Chondrocyte (in vitro differentiated cells): ENCODE measurements at places on chromosomes 3 and 15. TPM values are rescaled to one million over a fixed set of nuclear protein-coding genes. Genes with fewer than 3 reads are reported as not detected.
A peak's percentile ranks its signal among the peaks of the same experiment; 100 is the strongest.

DNA sequence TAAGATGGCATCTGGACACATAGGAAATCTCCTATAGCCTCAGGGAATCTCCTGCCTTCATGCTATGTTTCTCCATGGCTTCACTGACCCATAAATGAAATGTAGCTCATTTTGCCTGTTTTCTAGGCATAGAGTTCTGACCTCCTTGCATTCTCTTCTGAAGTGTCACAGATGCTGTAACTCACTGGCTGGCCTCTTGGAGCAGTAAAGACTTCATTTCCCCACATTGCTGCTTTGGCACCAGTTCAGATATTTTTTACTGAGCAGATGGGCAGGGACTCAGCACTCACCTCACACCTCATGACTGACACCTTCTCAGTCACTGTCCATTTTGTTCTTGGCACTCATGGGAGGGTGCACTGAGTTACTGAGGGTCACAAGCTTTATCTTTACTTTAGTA lies 286.7 kb upstream of the TGFBR2 start:
- peaks cover 19% of the 10 kb centered on the region for H3K4me1 ChIP-seq
- no peak overlapping the region for H3K4me3 ChIP-seq
- peaks cover 3% of the 10 kb centered on the region for H3K36me3 ChIP-seq
- H3K27ac ChIP-seq = no peak overlapping the region
- no peaks in the 10 kb centered on the region for H3K27me3 ChIP-seq

DNA sequence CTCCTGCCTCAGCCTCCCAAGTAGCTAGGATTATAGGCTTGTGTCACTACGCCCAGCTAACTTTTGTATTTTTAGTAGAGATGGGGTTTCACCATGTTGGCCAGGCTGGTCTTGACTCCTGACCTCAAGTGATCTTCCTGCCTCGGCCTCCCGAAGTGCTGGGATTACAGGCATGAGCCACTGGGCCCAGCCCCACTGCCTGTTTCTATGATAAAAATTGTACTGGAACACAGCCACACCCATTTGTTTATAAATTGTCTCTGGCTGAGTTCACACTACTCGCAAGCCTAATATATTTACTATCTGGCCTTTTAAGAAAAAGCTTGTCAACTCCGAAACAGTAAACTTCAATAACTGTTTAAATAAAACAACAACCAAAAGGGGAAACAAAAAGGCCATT lies 309.4 kb upstream of the WNT5A start:
- H3K4me3 ChIP-seq = no peak overlapping the region
- H3K36me3 ChIP-seq = peaks cover 3% of the 10 kb centered on the region
- H3K27ac ChIP-seq = no peak overlapping the region
- peaks cover 19% of the 10 kb centered on the region for H3K4me1 ChIP-seq

DNA sequence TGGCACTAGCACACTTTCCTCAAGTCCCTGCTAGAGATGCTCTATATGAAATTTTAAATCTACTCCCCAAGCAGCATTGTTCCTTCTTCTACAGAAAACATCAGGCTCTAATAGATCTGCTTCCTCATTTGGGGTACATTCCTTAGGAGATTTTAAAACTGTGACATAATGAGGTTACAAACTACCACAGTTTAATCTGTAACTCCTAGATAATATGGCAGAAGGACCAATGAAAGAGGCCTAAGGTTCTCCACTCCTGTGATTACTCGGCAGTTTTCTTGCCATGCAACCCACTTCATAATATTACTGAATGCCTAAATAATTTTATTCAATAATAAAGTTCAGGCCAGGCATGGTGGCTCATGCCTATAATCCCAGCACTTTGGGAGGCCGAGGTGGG lies 16.1 kb downstream of the ZNF106 start:
- H3K4me1 ChIP-seq = peaks cover 8% of the 10 kb centered on the region
- peak overlapping the region; percentile 65 for H3K27ac ChIP-seq
- H3K36me3 ChIP-seq = peaks cover 3% of the 10 kb centered on the region
- no peak for DNase-seq
- H3K4me3 ChIP-seq = no peak overlapping the region

GRCh38 chr3:188788621-188789081 lies 383.1 kb upstream of the TPRG1 start:
- DNase-seq = no peak
- no peaks in the 10 kb centered on the region for H3K27me3 ChIP-seq
- no peak overlapping the region for H3K27ac ChIP-seq
- H3K4me1 ChIP-seq = peaks cover 5% of the 10 kb centered on the region

GRCh38 chr15:68700455-68701123 lies 120.1 kb downstream of the ANP32A start:
- H3K4me3 ChIP-seq = peak overlapping the region; percentile 34
- peaks cover 27% of the 10 kb centered on the region for H3K36me3 ChIP-seq
- H3K27me3 ChIP-seq = no peaks in the 10 kb centered on the region
- peaks cover 40% of the 10 kb centered on the region for H3K4me1 ChIP-seq

- peaks cover 11% of the 10 kb centered on the region for H3K36me3 ChIP-seq
- H3K27ac ChIP-seq = no peak overlapping the region
- no peak for DNase-seq
- no peaks in the 10 kb centered on the region for H3K27me3 ChIP-seq
- H3K4me3 ChIP-seq = no peak overlapping the region
- no peaks in the 10 kb centered on the region for H3K4me1 ChIP-seq
These were observed 60.8 kb downstream of the RYK start for GRCh38 chr3:134189849-134190248.

GRCh38 chr15:93562395-93563123 lies 473.5 kb upstream of the RGMA start:
- DNase-seq = no peak
- H3K27ac ChIP-seq = no peak overlapping the region
- H3K36me3 ChIP-seq = no peaks in the 10 kb centered on the region
- H3K27me3 ChIP-seq = peaks cover 3% of the 10 kb centered on the region
- no peak overlapping the region for H3K4me3 ChIP-seq
- no peaks in the 10 kb centered on the region for H3K4me1 ChIP-seq

DNA sequence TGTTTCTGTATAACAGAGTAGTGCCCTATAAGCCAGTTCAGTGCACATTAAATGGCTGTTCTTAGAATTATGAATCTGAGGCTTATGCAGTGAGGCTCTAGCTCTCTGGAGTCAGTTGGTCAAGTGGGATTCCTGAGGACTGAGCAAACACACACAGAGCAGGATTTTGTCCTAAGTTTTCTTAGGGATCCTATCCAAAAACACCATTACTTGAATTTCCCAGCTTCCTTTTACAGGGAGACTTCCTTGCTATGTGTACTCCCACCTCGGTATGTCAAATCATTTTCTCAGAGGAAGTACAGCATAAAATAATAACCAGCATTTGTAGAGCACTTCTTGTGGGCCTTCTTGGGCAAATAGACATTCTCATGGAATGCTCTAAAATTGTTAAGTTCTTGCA lies 63.1 kb upstream of the GOLGA6B start:
- no peak overlapping the region for H3K4me3 ChIP-seq
- H3K36me3 ChIP-seq = peaks cover 5% of the 10 kb centered on the region
- no peak for DNase-seq
- peak overlapping the region; percentile 83 for H3K27ac ChIP-seq
- no peaks in the 10 kb centered on the region for H3K27me3 ChIP-seq
- peaks cover 21% of the 10 kb centered on the region for H3K4me1 ChIP-seq

DNA sequence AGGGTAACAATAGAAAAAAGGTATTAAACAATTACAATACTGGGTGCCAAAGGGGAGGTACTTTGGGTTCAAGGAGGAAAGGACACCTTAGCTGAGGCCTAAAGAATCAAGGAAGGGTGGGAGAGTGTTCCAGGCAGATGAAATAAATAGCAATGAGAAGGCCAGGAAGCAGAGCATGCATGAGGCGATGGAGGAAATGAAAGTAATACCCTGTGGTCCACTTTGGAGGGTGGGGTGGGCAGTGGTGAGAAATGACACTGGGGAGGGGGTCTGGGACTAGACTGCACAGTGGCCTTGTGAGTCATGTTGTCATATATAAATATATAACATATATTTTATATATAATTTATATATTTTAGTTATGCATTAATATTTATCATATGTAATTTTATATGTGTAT lies 55.9 kb downstream of the BHLHE40 start:
- no peaks in the 10 kb centered on the region for H3K27me3 ChIP-seq
- H3K36me3 ChIP-seq = no peaks in the 10 kb centered on the region
- no peak for DNase-seq
- H3K4me3 ChIP-seq = no peak overlapping the region
- no peaks in the 10 kb centered on the region for H3K4me1 ChIP-seq

GRCh38 chr3:61443886-61444285 lies 117.5 kb upstream of the PTPRG start:
- DNase-seq = no peak
- H3K36me3 ChIP-seq = no peaks in the 10 kb centered on the region
- H3K4me1 ChIP-seq = peaks cover 20% of the 10 kb centered on the region
- no peak overlapping the region for H3K27ac ChIP-seq
- H3K27me3 ChIP-seq = peaks cover 38% of the 10 kb centered on the region

GRCh38 chr3:53243165-53243564 lies 12.7 kb downstream of the TKT start:
- peaks cover 7% of the 10 kb centered on the region for H3K36me3 ChIP-seq
- no peaks in the 10 kb centered on the region for H3K27me3 ChIP-seq
- peak overlapping the region; percentile 89 for H3K27ac ChIP-seq

GRCh38 chr15:89112341-89112971 lies 24.2 kb downstream of the ABHD2 start:
- DNase-seq = no peak
- H3K27me3 ChIP-seq = no peaks in the 10 kb centered on the region
- H3K27ac ChIP-seq = peak overlapping the region; percentile 49
- H3K4me1 ChIP-seq = peaks cover 51% of the 10 kb centered on the region
- H3K4me3 ChIP-seq = no peak overlapping the region

DNA sequence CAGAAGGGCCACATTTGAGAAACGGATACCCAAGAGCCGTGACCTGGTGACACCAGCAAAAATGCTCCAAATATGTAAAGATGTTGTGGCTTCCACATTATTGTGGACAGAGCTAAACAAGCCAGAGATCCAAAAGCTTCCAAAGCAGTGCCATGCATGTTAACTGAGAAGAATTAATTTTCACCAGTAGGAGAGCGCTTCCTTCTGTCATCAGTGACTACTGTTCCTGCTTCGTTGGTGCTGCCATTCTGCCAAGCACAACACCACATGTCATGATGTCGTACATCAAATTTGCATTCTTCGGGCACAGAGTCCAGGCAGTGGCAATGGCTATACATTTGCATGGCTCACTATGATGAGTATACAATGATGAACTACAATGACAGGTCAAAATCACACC lies 19.1 kb upstream of the CHST2 start:
- H3K27me3 ChIP-seq = peaks cover 9% of the 10 kb centered on the region
- H3K4me3 ChIP-seq = no peak overlapping the region
- DNase-seq = no peak
- no peak overlapping the region for H3K27ac ChIP-seq
- H3K4me1 ChIP-seq = no peaks in the 10 kb centered on the region

GRCh38 chr15:80970018-80970657 lies 19.5 kb downstream of the MESD start:
- H3K36me3 ChIP-seq = peaks cover 3% of the 10 kb centered on the region
- H3K27me3 ChIP-seq = no peaks in the 10 kb centered on the region
- H3K27ac ChIP-seq = no peak overlapping the region
- DNase-seq = no peak

DNA sequence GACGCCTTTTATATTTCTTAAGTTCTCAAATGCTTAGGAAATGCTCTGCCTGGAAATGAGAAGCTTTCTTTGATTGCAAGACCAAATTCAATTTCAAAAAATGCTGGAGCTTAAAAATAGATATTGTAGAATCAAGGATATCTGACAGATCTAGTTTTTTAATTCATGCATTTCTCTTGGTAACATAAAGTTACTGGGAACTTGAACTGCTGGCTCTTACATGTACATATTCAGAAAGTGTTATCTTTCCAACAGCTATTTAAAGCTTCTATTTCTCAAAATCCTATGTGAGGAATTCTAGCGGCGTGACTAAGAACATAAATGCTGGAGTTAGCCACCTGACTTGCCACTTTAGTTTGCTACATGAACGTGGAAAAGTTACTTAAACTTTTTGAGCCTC lies 109.3 kb downstream of the C3orf38 start:
- no peak overlapping the region for H3K27ac ChIP-seq
- no peak for DNase-seq
- H3K4me1 ChIP-seq = no peaks in the 10 kb centered on the region
- peaks cover 17% of the 10 kb centered on the region for H3K27me3 ChIP-seq

- no peak for DNase-seq
- H3K4me3 ChIP-seq = no peak overlapping the region
- H3K27ac ChIP-seq = peak overlapping the region; percentile 76
- H3K27me3 ChIP-seq = peaks cover 23% of the 10 kb centered on the region
- no peaks in the 10 kb centered on the region for H3K36me3 ChIP-seq
These were observed 13.8 kb downstream of the WDR93 start for GRCh38 chr15:89704411-89704810.

DNA sequence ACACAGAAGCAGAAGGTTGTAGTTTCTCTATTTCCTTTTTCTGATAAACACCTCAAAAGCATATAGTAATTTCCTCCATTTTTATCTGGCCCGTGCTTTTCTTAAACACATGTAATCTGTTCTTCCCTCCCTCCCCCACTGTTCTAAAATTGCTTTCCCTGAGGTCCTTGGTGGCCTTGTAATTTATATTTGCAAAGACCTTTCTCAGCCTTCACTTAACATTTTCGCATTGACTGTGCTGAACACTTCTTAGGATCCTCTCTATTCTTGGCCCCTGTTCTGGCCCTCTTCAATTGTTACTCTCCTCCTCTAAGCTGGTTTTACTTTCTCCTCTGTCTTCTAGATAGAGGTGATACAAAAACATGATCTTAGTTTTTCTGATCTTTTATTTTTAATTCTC lies 28.3 kb downstream of the GAP43 start:
- H3K27me3 ChIP-seq = no peaks in the 10 kb centered on the region
- no peaks in the 10 kb centered on the region for H3K36me3 ChIP-seq
- H3K4me1 ChIP-seq = peaks cover 4% of the 10 kb centered on the region

GRCh38 chr3:72186400-72186855 lies 401.5 kb upstream of the PROK2 start:
- H3K27me3 ChIP-seq = peaks cover 9% of the 10 kb centered on the region
- H3K4me3 ChIP-seq = no peak overlapping the region
- H3K36me3 ChIP-seq = no peaks in the 10 kb centered on the region
- H3K4me1 ChIP-seq = peaks cover 16% of the 10 kb centered on the region
- DNase-seq = no peak

DNA sequence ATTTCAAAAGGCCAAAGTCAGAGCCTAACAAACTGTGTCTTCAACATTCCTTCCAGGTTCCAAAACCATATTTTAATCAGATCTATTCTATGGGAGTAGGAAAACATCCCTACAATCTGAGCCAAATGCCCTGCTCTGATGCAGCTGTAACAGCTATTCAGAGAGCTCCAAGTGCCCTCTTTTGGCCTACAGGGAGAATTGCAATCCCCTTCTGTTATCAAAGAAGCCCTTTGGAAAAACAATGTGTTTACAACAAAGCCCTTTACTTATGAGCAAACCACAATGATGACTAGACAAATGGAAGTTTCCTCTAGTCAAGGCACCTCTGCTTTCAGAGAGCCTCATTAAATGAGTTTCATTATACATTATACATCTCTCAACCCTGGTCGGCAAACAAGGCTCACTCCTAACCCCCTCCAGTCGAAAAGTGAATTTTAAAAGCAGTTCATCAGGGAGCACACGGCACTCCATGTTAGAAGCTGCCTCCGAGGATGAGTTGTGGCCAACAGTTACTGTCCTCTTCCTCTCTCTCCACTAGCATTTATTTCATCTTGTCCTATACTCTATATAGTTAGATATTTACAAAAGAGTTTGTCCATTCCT lies 42.6 kb upstream of the TMCO5A start:
- no peaks in the 10 kb centered on the region for H3K4me1 ChIP-seq
- H3K36me3 ChIP-seq = no peaks in the 10 kb centered on the region
- H3K27me3 ChIP-seq = peaks cover 14% of the 10 kb centered on the region
- no peak overlapping the region for H3K27ac ChIP-seq

PAK6 gene
- total RNA-seq = 0.37 to 0.41 TPM in 2 of 3 replicates, not detected in the other

HTR3E gene
- total RNA-seq = not detected in 3 replicates

SCN11A gene
- 0.07 TPM in 1 of 3 replicates, not detected in the others for total RNA-seq

P2RY14 gene
- total RNA-seq = not detected in 3 replicates

RPL4 gene
- total RNA-seq = 1,774 to 1,912 TPM (median 1,787 TPM) in 3 replicates

ZNF860 gene
- 1.5 to 2.4 TPM (median 2.0 TPM) in 3 replicates for total RNA-seq

MNS1 gene
- 1.1 to 3.0 TPM (median 1.5 TPM) in 3 replicates for total RNA-seq

PPARG gene
- total RNA-seq = 3.3 to 9.7 TPM (median 9.2 TPM) in 3 replicates
